SJSA1 (cell line): ENCODE measurements at places on chromosomes 3 and 15. TPM values are rescaled to one million over a fixed set of nuclear protein-coding genes. Genes with fewer than 3 reads are reported as not detected.

ACAN gene
- total RNA-seq, result not detected in 2 replicates

DNA sequence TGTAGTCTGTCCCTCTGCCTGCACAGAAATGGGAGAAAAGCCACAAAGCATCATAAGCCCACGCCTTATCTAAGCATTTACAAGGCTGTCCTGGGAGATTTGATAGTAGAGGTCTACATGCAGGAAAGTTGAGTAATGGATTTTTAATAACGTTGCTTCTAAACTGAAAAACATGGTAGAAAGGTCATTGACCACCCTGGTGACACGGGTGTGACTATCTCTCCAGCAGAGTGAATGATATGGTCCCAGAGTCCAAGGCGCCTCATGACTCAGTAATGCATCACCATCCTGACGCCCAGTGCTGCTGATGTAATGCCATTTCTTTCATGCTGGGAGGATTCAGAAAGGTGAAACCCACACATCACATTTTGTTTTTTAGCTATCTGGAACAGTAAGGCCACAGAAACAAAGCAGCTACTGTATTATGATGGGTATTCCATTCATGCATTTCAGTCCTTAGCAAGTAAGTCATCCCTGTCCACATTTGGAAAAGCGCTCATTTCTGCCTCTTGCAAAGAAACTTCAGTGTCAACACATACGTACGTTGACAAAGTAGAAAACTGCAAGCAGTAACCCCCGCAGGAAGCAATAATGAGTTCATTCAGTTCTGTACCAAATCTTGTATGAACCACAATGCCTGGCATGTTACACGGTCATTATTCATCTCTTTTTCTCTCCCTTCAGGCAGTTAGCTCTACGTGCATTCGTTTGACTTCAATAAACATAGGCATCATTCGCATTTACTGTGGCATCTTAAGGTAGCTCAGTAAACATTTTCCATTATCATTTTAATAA, 483.5 kb downstream of the GABRG3 start:
- peak; percentile 56 for DNase-seq

DNA sequence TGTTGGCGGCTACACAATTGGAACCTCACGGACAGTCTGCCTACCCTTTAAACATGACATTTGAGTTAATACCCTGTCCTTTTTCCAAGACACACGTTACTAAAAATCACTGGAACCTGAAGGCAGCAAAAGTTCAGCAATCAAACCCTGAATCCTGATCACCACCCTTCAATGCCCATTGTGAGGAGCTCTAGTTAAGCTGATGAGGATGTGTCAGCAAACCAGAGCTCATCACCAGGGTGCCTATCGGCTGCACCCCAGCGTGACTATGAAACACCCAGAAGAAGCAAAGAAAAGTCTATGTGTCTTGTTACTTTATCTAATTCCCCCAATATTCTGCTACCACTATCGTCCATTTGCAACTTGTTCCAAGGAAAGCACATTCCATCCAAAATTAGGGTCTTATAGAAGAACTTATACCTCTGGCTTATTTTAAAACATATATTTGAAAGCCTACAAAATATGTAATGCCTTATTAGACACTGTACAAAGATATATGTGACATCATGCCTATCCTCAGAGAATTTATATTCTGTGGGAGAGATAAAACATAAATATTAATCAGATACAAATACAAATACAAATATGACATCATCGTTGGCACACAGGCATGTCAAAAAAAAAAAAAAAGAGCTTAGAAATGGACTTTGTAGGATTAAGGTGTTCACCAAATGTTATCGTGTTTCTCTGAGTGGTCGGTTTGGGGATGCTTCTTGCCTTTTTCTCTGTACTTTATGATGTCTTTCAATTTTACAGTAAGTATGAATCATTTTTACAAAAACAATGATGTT, 219.7 kb upstream of the SETMAR start:
- DNase-seq, result no peak

- DNase-seq, result no peak
Measured at GRCh38 chr3:123755085-123755484, 129.0 kb downstream of the MYLK start.

DNA sequence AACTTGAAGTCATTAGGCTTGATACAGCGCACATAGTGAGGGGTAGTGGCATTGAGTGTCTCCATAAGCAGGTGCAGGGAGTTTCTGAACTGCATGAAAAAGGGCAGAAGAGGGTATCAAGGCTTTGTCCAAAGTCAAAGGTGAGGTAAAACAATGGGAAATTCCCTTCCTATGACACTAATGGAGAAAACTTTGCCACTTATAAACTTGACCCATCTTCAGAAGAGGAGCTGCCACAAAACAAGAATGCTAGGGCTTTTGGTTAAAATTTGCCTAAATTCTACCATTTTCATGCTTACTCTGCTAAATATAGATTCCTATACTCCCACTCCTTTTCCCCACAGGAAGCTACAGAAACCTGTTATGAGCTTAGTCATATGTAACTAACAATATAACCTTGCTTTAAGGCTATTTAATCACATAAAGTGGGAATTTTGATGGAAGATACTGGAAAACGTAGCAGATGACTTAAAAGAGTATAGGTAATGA, 87.5 kb upstream of the MYO5C start:
- DNase-seq, result no peak
